Left ventricle myocardium inferior (tissue), 1 donor: ENCODE measurements at places on chromosomes 12 and 14. TPM values are rescaled to one million over a fixed set of nuclear protein-coding genes. Genes with fewer than 3 reads are reported as not detected.

Gene CFAP54
- 0.16 TPM for total RNA-seq

Gene HSPB8
- 512 TPM for total RNA-seq

Gene DYRK2
- total RNA-seq, result 42.6 TPM

Gene MYF5
- not detected for total RNA-seq

Gene LRP1
- total RNA-seq, result 61.0 TPM

Gene ANGEL1
- 9.3 TPM for total RNA-seq

Gene CCDC196
- not detected for total RNA-seq

Gene CRACR2A
- total RNA-seq, result 7.6 TPM

Gene KCNA1
- total RNA-seq, result not detected

Gene CD27
- total RNA-seq, result 0.16 TPM

Gene BCL11B
- 0.11 TPM for total RNA-seq

Gene ATG2B
- total RNA-seq, result 10.0 TPM

Gene MYO1H
- total RNA-seq, result 0.16 TPM

Gene SOAT2
- total RNA-seq, result not detected

Gene DNAJC22
- total RNA-seq, result 0.08 TPM

Gene FAR2
- total RNA-seq, result 3.4 TPM

Gene AMN
- total RNA-seq, result not detected

Gene LIN52
- total RNA-seq, result 8.0 TPM

Gene PMCH
- not detected for total RNA-seq

Gene SMCO2
- total RNA-seq, result not detected

Gene C12orf60
- total RNA-seq, result 1.9 TPM

Gene PPP4R4
- total RNA-seq, result not detected

Gene SCNN1A
- 0.22 TPM for total RNA-seq

Gene KRT85
- not detected for total RNA-seq

Gene CREBL2
- total RNA-seq, result 14.9 TPM

Gene GRIP1
- total RNA-seq, result 0.47 TPM

Gene TMEM132D
- total RNA-seq, result not detected

Gene WNT5B
- 2.1 TPM for total RNA-seq

Gene SLC25A47
- not detected for total RNA-seq

Gene MYRFL
- 0.14 TPM for total RNA-seq

Gene ERG28
- total RNA-seq, result 6.8 TPM

Gene CLEC4A
- 1.5 TPM for total RNA-seq

Gene RNF41
- total RNA-seq, result 51.4 TPM

Gene CD9
- total RNA-seq, result 55.5 TPM

Gene PFKM
- 671 TPM for total RNA-seq

Gene LALBA
- not detected for total RNA-seq

Gene GDF3
- 0.19 TPM for total RNA-seq

Gene CLEC1B
- total RNA-seq, result not detected

Gene CLEC7A
- 1.3 TPM for total RNA-seq

Gene TNFAIP2
- total RNA-seq, result 40.1 TPM

Gene TAS2R20
- 0.44 TPM for total RNA-seq

Gene FGD4
- 30.5 TPM for total RNA-seq

Gene LRTM2
- total RNA-seq, result not detected
